ENCODE measurements at places on chromosomes 1 and 21.

- no peak for DNase-seq
Measured at GRCh38 chr1:206890125-206891060, 6.8 kb upstream of the IL24 start.

DNA sequence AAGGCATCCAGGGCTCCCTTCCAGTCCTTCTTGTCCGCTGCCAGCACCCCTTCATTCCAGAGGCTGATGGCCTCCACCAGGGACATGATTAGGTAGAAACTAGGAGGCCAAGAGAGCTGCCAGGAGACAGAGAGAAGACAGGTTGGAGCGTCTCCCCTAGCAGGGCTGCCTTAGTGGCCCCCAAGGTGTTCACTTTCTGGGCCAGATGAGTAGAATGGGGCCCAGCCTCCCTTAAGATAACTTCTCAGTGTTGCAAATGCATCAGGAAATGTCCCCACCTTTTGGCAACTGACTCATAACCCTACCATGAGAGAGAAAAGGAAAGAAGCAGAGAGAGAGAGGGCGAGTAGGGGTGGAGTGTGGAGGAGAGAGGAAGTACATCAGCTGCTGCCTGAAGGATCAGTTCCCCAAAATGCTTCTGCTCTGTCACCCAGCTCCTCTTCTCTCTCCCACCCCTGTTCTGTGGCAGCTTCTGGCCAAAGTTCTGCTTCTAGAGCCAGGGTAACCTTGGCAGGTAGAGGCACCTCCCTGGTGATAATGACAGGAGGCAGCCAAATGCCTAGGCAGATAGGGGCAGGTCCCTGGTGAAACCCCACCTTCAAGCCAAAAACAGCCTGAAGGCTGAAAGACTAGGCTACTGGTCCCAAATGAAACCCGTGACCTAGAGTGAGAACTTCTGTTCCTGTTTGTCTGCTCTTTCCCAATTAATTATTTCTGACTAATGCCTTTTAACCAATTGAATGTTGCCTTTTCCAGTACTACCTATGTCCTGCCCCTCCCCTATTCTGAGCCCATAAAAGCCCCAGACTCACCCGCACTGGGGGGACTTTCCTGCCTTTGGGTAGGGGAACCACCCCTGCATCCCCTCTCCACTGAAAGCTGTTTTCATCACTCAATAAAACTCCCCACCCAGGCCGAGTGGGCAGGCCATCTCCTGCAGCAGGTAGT is at the start of gene NCF2:
Gene NCF2, minus strand, starts transcription at position 216 of the 948 bp plus-strand sequence. Its CDS starts 130 bp downstream, at position 86.
- DNase-seq, result peak; percentile 57

GRCh38 chr1:173988068-173988467 is 34.1 kb downstream of the RC3H1 start:
- DNase-seq, result no peak

GRCh38 chr1:46394108-46394871 is at the start of gene FAAH:
FAAH (plus strand) TSS chr1:46394317; CDS start chr1:46394349, 32 bp downstream.
- DNase-seq, result no peak

DNA sequence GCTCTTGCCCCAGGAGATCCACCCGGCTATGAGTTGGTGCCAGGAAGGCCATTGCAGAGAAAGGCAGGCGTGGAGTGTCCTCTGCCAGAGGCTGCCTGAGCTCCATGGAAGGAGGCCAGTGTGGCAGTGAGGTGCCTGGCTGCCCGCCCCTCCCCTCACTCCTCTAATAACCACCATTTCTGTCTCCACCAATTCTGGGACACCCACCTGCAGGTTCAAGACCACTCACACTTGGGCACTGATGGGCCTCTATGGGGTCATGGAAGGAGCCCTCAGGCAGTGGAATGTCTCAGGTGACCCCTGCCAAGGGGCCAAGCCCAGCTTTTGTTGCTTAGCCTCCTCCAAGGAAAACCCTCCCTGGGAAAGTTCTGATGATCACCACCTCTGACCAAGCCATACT is 731.6 kb downstream of the MATN1 start:
- DNase-seq, result no peak

DNA sequence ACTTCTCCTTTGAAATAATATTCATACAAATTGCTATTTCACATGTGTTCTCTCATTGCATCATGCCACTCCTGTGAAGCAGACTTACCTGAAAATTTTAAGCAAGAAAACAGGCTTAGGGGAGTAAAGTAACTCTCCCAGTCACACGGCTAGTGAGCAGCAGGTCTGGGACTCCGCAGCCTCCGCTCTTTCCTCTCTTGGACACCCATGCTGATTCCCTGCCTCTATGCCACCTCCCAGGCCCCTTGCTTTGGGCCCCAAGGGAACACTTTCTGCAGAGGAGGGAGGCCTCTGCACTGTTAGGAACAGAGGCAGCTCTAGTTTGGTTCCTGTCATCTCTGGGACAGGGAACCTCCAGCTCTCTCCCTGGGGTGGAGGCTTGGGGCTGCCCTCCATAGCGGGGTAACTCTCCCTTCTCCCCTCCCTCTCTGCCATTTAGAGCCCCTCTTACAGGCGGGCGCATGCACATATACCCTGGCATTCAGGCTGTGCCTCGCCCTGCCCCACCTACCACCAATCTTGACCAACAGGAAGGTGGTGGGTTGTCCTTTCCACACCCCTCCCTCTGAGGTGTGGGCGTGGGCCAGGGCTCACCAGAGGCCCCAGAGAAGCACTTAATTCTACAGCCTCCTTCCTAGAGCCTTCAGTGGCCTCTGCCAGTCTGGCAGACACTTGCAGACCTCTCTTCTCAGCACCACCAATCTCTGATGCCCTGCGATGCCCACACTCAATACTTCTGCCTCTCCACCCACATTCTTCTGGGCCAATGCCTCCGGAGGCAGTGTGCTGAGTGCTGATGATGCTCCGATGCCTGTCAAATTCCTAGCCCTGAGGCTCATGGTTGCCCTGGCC is at the start of gene RXFP4:
Gene RXFP4, plus strand, starts transcription at position 646 of the 852 bp plus-strand sequence. Its CDS starts 72 bp downstream, at position 718.
- no peak for DNase-seq

- DNase-seq, result no peak
Measured at GRCh38 chr1:208950206-208950605, 633.3 kb upstream of the CAMK1G start.

- no peak for DNase-seq
Measured at GRCh38 chr1:177925006-177925405, 44.9 kb downstream of the SEC16B start.

DNA sequence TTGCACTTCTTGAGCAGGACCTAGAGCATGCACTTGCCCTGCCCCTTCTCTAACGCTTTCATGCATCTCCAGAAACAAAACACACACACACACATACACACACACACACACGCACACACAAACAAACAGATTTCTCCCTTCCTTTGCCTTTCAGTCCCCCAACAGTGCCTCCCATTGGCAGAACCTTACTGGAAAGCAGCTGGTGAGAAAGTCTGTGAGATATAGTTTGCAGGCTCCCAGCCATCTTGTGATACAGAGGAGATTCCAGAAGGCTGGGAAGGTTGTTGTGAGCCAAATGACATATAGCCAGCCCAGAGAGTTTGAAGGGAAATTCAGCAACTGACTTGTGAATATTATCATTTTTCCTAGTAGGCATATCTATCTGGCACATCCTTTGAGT is 35.9 kb upstream of the ZRANB2 start:
- DNase-seq, result no peak

DNA sequence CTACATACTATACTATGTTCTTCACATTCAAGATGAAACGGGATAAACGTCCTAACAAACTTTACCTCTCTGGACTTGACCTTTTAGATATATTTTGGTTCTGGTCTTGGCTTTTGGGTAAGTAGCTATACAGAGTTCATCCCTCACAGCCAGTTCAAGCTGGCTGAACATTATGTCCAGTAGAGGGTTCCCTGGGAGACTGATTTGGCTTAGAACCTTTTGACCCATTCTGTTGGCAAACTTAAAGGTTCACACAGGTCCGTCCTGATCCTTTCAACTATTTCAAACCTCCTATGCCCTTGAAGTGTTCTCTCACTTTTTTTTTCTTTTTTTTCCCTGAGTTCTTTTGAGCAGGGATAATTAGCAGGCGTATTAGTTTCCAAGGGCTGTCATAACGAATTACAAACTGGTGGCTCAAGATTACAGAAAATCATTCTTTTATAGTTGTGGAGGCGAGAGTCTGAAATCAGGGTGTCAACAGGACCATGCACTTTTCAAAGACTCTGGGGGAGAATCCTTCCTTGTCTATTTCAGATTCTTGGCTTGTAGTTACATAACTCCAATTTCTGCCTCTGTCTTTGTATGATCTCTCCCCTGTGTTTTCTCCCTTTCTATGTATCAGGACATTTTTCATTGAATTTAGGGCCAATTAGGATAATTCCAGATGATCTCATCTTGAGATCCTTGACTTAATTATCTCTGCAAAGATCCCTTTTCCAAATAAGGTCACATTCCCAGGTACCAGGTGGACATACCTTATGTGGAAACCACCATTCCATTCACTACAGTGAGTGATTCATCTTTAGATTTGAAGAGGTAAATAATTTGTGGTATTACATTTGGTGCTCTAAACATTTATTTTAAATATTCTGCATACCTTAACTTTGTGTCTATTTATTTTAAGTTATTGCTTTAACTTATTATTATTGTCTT is 257.4 kb upstream of the USP25 start:
- DNase-seq, result no peak

DNA sequence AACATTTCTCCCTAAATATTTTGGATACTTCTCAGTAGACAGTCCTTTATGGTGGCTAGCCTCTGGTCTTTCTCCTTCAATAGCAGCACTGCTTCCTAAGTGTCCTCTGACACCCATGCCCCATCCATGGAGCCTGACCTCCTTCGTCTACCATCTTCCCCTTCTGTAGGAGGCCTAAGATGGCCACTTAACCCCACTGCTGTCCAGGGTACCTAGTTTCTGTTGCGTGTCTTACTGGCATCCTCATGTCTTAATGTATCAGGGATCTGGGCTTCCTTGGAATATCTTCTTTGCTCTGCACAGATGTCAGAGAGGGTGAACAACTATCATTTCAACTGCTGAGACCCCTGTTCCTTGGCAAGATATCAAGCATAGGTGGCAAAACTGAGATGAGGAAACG is 5.4 kb upstream of the KIRREL1 start:
- no peak for DNase-seq

DNA sequence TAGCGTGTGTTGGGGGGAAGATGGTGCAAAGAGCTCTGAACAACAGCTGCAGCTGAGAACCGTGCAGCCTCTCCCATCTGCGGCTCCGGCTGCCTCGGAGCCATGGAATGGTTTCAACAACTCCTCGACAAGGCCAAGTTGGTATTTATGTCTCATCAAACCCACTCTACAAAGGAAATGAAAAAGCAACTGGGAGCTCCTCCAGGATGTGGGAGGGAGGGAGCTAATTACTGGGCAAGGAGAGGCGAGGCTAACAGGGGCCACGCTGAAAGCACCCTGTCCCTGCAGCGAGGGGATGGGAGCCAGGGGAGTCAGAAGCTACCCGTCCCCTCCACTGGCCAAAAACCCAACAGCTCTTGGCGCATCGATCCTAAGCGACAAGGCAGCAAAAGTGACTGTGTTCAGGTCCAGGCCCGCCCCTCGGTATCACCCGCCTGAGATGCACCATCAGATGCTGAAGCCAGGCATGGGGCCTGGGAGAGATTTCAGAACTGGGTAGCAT is 63.1 kb downstream of the ACOT7 start:
- DNase-seq, result no peak

- no peak for DNase-seq
Measured at GRCh38 chr21:41387042-41387819, 25.4 kb downstream of the MX2 start.

GRCh38 chr1:101215363-101216011 is 21.3 kb upstream of the S1PR1 start:
- DNase-seq, result no peak

- no peak for DNase-seq
Measured at GRCh38 chr1:14968251-14968851, 185.2 kb upstream of the TMEM51 start.

DNA sequence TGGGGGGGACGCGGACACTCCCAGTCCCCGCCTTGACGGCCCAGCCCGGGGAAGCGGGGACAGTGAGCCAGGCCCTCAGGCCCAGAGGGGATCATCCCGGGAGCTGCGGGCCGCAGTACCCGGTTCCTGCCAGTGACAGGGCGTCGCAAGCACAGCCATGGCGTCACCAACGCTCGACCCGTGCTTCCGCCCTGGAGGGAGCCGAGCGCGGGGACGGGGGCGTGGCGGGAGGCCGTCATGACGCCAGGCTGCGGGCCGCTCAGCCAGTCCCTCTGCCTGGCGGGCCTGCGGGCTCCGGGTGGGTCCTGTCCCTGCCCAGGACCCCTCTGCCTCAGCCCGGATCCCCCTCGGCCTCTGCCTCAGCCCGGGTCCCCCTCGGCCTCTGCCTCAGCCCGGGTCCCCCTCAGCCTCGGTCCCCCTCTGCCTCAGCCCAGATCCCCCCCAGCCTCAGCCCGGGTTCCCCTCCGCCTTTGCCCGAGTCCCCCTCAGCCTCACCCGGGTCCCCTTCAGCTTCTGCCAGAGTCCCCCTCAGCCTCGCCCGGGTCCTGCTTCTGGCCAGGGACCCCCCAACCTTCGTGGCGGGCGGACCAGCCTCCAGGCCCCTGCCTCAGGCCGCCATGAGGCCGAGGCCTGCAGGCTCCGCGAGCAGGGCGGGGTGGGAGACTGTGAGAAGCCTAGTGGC is 2.3 kb upstream of the SLC2A5 start:
- DNase-seq, result no peak

GRCh38 chr1:230713547-230713914 is 391 bp downstream of the AGT start:
- no peak for DNase-seq

- no peak for DNase-seq
Measured at GRCh38 chr1:36542962-36543515, 60.3 kb upstream of the CSF3R start.

- no peak for DNase-seq
Measured at GRCh38 chr1:173406783-173407230, 70.3 kb upstream of the PRDX6 start.

DNA sequence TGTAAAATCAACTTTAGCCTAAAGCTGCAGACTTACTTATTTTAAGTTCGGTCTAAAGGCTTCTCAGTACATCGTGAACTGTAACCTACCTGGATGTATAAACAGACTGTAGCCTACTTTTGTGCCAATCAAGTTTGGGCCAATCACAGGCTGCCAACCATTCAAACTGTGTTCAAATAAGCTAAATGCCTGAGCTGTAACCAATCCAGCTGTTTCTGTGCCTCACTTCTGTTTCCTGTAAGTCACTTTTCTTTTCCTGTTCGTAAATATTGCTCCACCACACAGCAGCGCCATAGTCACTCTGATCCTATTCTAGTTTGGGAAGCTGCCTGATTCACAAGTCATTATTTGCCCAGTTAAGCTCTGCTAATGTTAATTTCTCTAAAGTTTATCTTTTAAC is 37.5 kb upstream of the SLAMF9 start:
- DNase-seq, result no peak

DNA sequence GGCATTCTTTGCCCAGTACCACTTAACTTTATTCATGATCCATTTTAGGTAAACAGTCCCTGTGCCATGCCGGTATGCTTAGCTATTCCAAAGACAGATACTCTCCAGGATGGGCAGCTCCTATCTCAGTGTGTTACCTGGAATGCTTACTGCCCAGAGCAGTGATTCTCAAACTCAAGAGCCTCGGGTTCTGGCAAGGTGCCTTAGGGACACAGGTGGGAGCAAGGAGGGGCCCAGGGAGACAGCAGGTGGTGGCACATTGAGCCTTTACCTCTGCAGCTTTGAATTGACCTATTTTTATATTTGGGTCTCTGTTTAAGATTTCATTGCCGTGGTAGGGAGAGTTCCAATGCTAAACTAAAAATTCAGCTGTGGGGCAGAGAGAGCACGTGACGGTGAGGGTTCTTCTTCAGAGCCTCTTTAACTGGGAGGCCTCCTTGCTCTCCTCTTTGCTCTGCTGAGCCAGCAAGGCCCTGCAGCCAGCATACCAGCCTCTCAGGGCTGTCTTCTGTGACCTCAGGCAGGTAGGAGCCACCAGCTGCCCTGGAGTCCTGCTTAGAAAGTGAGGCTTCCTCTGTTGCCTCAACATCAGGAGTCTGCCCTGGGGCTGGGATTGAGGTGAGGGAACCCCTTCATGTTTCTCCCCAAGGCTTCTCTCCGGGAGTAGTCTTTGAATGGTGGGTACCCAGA is 20.2 kb downstream of the PHGDH start:
- DNase-seq, result no peak

Data from epithelial cell of prostate (primary cell).